Glomerular endothelial cell (primary cell): ENCODE measurements at places on chromosomes 7 and 10. TPM values are rescaled to one million over a fixed set of nuclear protein-coding genes. Genes with fewer than 3 reads are reported as not detected.

PDE6C gene
- not detected in 2 replicates for total RNA-seq

DNA sequence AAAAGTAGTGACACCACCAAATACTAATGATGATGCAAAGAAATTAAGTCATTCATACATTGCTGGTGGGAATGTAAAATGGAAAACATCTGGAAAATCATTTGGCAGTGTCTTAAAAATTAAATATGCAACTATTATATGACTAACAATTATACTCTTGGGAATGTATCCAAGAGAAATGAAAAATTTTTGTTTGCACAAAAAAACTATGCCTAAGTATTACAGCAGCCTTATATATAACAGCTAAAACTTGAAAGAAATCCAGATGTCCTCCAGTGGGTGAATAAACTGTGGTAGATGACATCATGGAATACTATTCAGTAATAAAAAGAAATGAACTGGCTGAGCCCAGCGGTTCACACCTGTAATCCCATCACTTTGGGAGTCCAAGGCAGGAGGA, 132.0 kb downstream of the NEBL start:
- DNase-seq = no peak

GARIN1A gene
- total RNA-seq = 0.05 and 0.64 TPM in 2 replicates

ZNF804B gene
- total RNA-seq = not detected in 2 replicates
